ENCODE measurements at places on chromosomes 2 and 18. TPM values are rescaled to one million over a fixed set of nuclear protein-coding genes. Genes with fewer than 3 reads are reported as not detected.

Gene CRYGC
- total RNA-seq = not detected

Gene CHST9
- total RNA-seq = not detected

Gene RFX8
- total RNA-seq = 6.4 TPM

Gene LRRC30
- not detected for total RNA-seq

Gene MEP1B
- total RNA-seq = not detected

Gene LTBP1
- total RNA-seq = 565 TPM

Gene MYO3B
- total RNA-seq = 0.13 TPM

Gene GNAL
- total RNA-seq = 0.20 TPM

Gene EHBP1
- 61.9 TPM for total RNA-seq

Gene MC4R
- total RNA-seq = not detected
